ENCODE measurements at places on chromosomes 6 and 20. TPM values are rescaled to one million over a fixed set of nuclear protein-coding genes. Genes with fewer than 3 reads are reported as not detected.

DNA sequence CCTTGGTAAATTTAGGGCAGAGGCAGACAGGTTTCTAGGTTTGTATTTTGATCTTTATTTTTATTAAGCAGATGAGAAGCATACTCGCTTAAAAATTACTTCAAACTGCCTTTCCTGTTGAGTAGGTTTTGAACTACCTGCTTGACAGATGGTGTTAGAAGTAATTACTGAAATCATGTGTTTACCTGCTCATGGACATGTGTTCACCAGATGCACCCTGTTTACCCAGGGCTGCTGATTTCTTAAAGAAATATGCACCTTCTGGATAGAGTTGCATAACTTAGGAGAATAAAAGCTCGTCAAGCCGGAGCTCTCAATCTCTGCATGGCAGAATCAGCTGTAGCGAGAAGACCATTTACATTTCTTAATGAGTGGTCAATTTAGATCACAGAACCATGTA is 165.1 kb downstream of the CDKAL1 start:
- no peaks in the 10 kb centered on the region for H3K4me1 ChIP-seq
- H3K36me3 ChIP-seq, result no peaks in the 10 kb centered on the region
- no peak overlapping the region for H3K4me3 ChIP-seq
- H3K27me3 ChIP-seq, result no peaks in the 10 kb centered on the region
- no peak for DNase-seq

Gene KCNG1
- not detected for total RNA-seq

Gene SPATA25
- 0.71 TPM for total RNA-seq

DNA sequence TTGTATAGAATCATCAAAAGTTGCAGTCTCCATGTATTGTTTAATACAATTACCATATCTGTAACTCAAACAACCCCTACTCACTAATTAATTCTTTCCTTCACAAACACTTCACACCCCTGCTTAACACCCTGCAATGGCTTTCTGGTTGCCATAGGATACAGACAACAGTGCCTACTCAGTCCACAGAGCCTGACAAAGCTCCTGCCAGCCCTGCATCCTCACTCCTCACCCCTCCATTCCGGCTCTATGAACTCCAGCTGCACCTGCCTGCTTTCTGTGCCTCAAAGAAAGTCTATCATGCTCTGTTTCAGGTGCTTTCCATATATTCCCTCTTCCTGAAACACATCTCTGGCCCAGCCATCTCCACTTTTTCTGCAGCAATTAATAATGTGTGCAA is 253.4 kb downstream of the HACE1 start:
- DNase-seq, result no peak
- no peak overlapping the region for H3K27ac ChIP-seq
- H3K4me1 ChIP-seq, result no peaks in the 10 kb centered on the region
- H3K36me3 ChIP-seq, result no peaks in the 10 kb centered on the region
- H3K4me3 ChIP-seq, result no peak overlapping the region

Gene FNDC11
- total RNA-seq, result not detected

Gene EDN1
- total RNA-seq, result 12.0 TPM

GRCh38 chr20:39631557-39631956 is 669.4 kb downstream of the DHX35 start:
- no peak for DNase-seq
- no peak overlapping the region for H3K4me3 ChIP-seq
- no peaks in the 10 kb centered on the region for H3K36me3 ChIP-seq
- no peaks in the 10 kb centered on the region for H3K4me1 ChIP-seq
- no peaks in the 10 kb centered on the region for H3K27me3 ChIP-seq

Gene MACROD2
- 10.2 TPM for total RNA-seq

DNA sequence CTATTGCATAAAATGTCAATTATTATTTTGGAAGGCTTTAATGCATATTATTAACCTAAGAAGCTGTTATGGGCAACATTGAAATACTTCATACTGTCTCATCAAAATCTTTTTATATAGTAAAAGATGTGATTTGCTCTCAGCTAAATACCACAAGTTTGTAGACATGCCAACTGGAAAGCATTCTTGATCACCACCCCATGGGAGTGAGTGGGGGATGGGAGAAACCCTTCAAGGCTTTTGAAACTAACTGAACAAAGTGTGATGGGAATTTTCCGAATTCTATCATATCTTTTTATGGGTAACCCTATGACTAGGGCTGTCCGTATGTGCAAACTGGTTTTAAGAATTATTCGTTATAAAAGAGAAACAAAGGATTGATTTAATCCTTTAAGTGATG is 377.3 kb upstream of the JAG1 start:
- DNase-seq, result no peak
- no peaks in the 10 kb centered on the region for H3K27me3 ChIP-seq
- H3K4me1 ChIP-seq, result no peaks in the 10 kb centered on the region
- H3K36me3 ChIP-seq, result no peaks in the 10 kb centered on the region

All from gastrocnemius medialis (tissue), 4 donors.